Left lung (tissue), 14 donors: ENCODE measurements at places on chromosomes 12 and 14. TPM values are rescaled to one million over a fixed set of nuclear protein-coding genes. Genes with fewer than 3 reads are reported as not detected.

Gene TMTC1
- polyA plus RNA-seq, result 1.7 TPM

Gene NEMP1
- 29.2 TPM for polyA plus RNA-seq

Gene A2ML1
- polyA plus RNA-seq, result 0.89 TPM

Gene ORMDL2
- 22.4 TPM for polyA plus RNA-seq

Gene GPR84
- polyA plus RNA-seq, result 0.37 TPM

Gene SCN8A
- 3.3 TPM for polyA plus RNA-seq

Gene PTPN21
- polyA plus RNA-seq, result 29.8 TPM

Gene METTL3
- 97.1 TPM for polyA plus RNA-seq

Gene ANG
- 8.1 TPM for polyA plus RNA-seq

Gene TOMM20L
- polyA plus RNA-seq, result 1.3 TPM

Gene FOXM1
- polyA plus RNA-seq, result 24.5 TPM
